ENCODE measurements at places on chromosomes 16 and 17. TPM values are rescaled to one million over a fixed set of nuclear protein-coding genes. Genes with fewer than 3 reads are reported as not detected.

CIITA gene
- total RNA-seq, result 67.8 TPM

CCL1 gene
- total RNA-seq, result 22.4 TPM

PPY gene
- not detected for total RNA-seq

GPR179 gene
- total RNA-seq, result not detected

CHST4 gene
- total RNA-seq, result not detected

PTX4 gene
- total RNA-seq, result not detected

NUBP2 gene
- total RNA-seq, result 52.9 TPM

AKAP1 gene
- total RNA-seq, result 28.1 TPM

AHSP gene
- total RNA-seq, result not detected

RASL10B gene
- 1.3 TPM for total RNA-seq

CARD14 gene
- not detected for total RNA-seq

GRIN2C gene
- total RNA-seq, result 0.22 TPM

PRSS53 gene
- total RNA-seq, result 5.5 TPM

PLXDC1 gene
- 1.9 TPM for total RNA-seq

Measured in T-helper 1 cell treated with Interleukin-12 subunit alpha and Interleukin-12 subunit beta and Interleukin-4 antibody, amounts not matched to agents 30 ng/mL and 1 ng/mL, for 36 hours (primary cell).